ENCODE measurements at places on chromosomes 1 and 21.

GRCh38 chr1:94783342-94784189 is 36.6 kb upstream of the SLC44A3 start:
- DNase-seq = no peak

DNA sequence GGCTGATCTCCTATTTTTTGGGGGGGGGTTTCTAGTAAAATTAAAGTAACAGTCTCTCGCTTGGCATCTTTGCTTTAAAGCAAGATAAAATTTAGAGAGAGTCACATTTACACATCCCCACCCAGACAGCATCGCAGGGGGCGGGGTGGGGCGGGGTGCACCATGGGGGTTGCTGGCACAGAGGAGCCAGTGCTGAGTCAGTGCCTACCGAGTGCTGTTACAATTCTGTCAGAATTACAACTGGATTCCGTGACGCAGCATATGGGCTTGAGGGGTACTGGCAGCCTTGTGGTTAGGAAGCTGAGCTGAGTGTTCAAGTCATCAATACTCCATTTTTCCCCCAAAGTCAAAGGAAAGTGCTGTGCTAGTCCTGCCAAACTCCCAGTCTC is 175.9 kb downstream of the PRDM16 start:
- no peak for DNase-seq

DNA sequence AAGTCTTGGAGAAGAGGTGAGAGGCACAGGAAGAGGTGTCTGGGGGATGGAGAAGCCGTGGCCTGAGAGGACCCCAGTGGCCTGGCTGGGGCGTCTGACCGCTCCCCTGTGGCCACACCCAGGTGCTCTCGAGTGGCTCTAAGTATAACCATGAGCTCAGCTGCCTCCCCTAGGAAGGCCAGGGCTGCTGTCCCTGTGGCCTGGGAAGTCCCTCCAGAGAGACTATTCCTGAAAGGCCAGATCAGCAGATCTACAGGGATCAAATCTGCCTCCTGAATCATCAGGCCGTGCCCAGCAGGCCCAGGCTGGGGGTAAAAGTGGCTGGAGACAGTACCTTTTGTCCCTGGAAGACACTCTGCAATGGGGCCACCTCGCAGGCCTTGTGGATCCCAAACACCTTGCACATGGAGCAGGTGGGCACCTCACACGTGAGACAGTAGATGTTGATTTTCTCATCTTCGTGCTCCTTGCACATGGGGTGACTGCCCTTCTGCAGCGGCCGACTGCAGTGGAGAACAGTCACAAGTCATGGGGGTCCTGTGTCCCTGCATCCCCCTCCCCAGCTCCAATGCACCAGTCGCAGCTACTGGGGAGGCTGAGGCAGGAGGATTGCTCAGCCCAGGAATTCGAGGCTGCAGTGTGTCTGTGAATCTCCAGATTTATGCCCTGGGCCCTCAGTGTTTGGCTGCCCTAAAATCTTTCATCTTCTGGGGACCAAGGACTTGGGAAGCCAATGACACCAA is 6.4 kb downstream of the TRIM63 start:
- DNase-seq = no peak

GRCh38 chr1:48740621-48741020 is 36.1 kb downstream of the BEND5 start:
- no peak for DNase-seq

- no peak for DNase-seq
Observed at GRCh38 chr21:39197448-39198233, 14.4 kb upstream of the PSMG1 start.

DNA sequence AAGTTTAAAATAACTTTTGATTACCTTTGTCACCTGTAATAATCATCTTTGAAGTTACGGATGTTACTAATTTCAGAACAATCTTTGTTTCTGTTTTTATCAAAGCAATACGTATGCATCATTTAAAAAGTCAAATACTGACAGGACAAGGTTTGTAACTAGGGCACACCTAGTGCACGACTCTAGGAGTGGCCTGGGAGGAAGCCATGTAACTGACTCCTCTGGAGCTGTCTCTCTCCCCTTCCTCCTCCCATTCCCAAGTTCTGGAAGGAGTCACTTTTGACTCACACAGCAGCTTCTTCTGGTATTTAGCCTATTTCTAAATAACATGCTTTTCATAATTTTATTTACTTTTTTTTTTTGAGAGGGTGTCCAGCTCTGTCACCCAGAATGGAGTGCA is 11.8 kb upstream of the RAP1GAP start:
- DNase-seq = no peak

DNA sequence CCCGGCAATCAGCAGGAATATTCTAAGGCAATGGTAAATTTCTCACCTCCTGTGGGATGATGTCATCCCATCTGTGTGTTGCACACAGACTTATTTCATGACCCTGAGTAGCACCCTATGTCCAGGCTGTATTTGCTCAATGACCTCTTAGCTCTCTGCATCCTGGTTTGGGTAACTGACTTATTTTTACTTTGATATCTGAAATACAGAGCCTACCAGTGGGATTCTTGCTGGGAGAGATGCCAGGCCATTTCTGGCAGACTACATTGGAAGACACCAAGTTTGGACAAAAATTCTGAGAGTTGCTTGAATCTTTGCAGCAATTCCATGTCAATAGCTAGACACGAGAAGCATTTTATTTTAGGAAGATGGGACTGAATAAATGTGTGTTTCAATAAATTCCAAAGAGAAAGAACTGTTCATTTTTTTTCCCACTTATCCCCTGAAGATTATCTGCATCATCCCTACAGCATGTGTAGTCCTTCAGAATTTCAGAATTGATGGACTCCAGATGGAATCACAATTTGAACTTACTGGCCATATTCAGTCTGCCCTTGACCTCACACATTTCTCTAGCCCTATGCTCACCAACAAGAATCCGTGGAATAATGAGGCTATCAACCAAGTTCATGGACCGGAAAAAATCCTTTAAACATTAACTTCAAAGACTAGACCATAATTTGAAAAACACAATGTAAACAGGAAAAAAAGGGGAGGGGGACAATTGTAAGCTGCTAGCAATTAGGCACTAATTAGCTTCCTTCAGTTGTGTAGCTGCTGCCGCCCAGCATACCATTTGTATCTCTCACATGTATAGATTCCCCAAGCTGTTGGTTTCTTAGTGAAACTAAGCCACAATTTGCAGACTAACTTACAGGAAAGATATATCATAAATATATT is 226.5 kb downstream of the HMCN1 start:
- no peak for DNase-seq

DNA sequence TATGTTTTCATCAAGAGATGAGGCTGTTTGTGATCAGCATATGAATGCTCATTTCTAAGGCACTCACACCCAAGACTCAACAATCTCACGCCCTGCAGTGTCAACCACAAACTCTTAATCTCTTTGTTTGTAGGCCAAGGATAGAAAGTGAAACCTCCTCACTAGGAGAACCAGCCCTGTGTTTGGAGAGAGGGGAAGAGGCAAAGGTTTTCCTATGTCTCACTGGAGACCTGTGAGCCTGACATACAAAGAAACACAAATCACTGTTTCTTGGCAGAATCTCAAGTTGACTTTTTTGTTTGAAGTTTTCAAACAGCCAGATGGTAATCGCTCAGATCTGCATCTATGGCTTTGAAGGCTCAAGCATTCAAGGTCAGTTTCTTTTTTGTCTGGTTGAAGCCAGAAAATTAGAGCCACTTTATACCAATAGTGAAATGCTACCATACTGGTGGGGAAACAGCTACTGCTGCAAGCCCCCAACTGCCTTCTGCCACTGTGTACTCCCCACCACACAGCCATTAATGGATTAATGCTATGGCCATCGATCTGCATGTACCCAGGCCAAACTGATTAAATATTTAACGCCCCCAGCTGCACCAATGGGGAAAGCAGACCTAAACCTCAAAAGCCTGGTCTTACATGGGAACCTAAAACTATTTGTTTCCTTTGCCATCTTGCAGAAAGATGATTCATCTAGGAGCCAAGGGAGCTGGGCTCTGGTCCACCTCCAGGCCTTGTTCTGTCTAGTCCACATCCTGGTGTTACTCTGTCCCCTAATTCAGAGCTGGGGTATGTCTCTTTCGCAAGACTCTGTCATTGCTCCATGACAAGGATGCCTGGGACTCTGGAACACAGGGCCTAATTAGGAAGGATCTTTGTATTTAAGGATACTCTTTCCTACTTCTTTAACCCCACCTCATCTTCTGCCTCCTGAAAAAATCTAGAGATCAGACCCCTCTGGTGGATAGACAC is 16.3 kb downstream of the PDZK1 start:
- DNase-seq = peak; percentile 37

- DNase-seq = no peak
Observed at GRCh38 chr1:218587900-218588299, 242.8 kb downstream of the TGFB2 start.

DNA sequence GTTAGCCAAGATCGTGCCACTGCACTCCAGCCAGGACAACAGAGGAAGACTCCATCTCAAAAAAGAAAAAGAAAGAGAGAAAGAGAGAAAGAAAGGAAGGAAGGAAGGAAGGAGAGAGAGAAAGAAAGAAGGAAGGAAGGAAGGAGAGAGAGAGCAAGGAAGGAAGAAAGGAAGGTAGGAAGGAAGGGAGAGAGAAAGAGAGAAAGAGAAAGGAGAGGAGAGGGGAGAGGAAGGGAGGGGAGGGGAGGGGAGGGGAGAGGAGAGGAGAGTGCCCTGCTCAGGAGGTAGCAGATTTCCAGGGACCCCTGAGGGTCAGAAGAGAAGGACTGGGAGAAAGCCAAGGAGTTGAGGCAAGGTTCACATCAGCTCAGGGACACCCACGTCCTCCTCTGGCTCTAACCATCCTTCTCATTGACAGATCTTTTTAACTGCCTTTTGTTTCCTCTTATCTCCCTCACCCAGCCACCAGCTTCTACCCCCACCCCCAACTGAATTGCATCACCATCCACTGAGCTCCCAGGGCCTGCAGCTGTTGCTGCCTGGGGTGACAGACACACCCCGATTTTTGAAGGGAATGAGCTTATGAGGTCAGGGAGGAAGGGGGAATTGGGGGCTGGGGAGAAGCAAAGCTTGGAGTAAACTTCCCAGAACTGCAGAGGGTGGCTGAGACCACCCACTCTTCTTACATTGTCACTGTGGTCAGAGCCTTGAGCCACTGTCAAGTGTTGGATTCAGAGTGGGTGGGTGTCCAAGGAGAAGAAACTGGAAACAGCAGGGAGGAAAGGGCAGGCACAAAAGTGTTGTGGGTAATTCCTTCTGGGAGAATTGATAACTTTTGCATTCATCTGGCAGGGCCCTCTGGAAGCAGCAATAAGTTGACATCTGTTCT is 91.6 kb downstream of the GLUL start:
- DNase-seq = no peak

GRCh38 chr1:7827126-7827955 is 25.5 kb downstream of the UTS2 start:
- peak; percentile 75 for DNase-seq

GRCh38 chr1:215005656-215006345 is 76.7 kb upstream of the KCNK2 start:
- DNase-seq = no peak

DNA sequence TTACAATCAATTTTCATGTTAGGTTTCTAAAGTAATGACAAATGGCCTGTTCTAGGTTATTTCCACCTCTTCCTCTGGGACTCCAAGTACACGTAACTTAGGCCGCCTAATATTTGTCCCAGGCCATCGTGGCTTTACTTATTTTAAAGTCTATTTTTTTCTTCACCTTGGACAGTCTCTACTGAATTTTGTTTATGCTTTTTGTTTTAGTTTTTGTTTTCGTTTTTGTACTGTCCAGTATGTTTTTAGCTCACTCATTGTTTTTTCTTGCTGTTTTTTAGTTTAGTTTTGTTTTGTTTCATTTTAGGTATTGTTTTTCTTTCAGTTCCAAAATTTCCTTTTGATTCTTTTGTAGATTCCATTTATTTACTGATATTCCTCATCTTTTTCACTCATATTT is 187.7 kb upstream of the RNPC3 start:
- no peak for DNase-seq

DNA sequence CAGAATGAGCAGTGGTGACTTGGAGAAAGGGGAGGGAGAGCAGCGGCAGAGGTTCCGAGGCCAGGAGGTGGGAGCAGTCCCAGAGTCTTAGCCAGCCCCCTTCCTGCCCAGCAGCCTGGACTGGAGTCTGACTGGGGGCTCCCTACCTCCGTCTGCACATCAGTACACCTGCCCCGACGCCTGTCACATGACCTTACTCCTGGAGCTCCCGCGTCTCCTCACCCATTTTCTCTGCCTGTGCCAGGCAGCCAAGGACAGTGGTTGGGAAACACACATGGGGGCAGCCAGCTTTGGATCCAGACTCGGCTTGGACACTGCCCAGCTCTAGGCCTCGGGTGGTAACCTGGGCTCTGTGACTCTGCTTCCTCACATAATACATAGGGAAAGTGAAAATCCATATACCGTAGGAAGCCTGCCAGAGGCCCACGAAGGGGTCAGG is 16.9 kb downstream of the ACTRT2 start:
- no peak for DNase-seq

DNA sequence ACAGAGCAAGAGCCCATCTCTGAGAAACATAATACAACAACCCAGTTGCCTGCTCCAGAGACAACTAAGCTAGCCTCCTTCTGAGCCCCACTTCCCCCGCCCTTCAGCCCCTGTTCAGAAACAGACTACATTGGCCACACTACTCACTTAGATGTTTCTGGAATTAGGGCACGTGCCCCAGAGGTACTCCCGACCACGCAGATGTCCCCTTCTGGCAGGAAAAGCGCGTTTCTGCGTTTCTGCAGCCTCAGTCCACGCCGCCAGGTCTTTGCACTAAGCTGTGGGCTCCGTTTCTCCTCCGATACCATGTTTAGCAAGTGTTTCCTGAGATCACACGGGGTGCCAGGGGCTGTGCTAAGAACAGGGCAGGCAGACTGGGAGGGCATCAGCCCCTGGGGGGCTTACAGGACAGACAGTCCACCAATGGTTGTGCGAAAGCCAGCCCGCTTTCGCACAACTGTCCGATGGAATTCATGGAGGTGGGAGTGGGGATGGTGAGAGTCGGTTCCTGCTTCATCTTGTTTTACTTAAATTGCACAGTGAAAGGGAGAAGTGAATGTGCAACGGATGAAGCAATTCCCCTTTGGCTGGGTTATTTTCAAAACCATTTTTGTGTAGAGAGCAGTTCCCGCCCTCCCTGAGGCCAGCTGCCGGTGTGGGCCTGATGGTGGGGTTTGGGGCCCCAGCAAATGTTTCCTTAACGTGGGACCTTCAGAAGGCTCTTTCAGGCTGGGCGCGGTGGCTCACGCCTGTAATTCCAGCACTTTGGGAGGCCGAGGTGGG is 2.7 kb downstream of the PIK3CD start:
- peak; percentile 41 for DNase-seq

DNA sequence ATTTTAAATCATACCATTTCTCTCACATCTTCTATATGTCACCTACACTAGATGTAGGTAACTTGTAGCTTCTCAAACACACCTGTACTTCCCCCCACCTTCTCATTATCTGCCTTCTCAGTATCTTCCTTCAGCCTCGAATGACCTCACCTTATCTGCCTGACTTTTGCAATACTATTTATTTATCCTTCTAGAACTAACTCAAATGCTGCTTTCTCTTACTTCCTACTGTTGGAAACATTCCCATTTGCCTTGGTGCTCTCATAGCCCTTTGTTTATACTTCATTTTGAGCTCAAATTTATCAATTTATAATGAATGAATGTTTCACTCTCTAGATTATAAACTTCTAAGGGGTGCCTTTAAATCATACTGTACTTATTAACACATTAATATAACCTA is 50.4 kb upstream of the KIAA1614 start:
- no peak for DNase-seq

Data from CD8-positive, alpha-beta T cell (primary cell).